ENCODE measurements at places on chromosomes 4 and X.
A peak's percentile ranks its signal among the peaks of the same experiment; 100 is the strongest.

GRCh38 chr4:154160519-154161301 is 330.9 kb downstream of the DCHS2 start:
- DNase-seq, result no peak

DNA sequence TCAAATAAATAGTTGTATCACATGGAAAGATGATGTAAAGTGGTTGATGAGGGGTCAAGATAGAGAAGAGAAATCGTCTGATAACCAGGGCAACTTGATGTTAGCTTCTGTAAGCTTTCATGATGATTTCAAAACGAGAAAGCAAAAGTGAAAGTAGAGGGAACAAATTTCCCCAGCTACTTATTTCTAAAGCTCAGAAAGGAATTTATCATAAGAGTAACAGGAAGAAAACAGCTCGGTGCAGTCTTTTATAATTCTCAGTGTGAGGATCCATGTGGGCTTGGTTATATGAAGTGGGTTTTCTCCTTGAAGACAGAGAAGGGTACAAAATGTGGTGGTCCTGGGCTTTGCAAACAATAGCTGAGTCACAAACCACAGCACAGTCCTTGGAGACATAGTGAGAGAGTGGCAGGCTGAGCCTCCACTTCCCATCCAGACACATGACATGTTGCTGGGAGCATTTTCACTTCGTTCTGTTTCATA is 32.1 kb upstream of the GLRA2 start:
- DNase-seq, result no peak

- DNase-seq, result no peak
Observed at GRCh38 chrX:136711147-136711546, 63.2 kb downstream of the CD40LG start.

DNA sequence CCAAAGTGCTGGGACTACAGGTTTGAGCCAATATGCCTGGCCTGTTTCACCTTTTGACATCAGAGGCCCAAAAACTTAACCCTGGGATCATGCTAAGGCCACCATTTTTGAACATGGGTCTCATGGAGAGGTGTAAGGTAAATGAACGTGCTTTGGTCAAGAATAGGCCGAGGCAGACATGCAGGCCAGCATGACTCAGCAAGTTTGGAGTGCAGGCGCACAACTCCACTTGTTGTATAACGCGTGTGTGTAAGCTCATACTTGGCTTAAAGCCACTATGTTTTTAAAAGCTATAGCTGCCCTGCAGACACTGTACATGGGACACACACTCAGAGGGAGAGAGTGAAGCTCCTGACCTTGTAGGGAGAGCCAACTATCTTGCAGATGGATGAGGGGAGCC is 43.8 kb upstream of the HPSE start:
- DNase-seq, result no peak

DNA sequence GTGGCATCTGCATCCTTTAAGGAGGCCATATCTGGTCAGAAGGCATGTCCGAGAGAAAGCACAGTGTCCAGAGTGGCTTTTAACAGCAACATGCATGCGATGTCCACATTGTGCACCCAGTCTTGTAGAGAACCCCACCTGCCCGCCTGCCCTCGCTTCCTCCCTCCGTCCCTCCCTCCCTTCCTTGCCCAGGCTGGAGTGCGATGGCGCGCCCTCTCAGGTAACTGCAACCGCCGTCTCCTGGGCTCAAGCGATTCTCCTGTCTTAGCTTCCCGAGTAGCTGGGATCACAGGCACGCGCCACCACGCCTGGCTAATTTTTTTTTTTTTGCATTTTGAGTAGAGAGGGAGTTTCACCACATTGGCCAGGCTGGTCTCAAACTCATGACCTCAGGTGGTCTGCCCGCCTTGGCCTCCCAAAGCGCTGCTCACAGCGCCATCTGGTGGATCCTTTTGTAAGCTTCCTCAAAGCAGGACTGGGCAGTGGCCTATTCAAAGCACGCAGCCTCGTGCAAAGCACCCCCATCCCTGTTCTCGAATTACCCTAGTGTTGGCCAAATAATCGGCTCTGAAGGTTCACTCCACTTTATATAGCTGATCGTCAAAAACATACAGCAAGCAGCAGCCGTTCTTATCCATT is 15.0 kb downstream of the BRCC3 start:
- DNase-seq, result peak; percentile 12

DNA sequence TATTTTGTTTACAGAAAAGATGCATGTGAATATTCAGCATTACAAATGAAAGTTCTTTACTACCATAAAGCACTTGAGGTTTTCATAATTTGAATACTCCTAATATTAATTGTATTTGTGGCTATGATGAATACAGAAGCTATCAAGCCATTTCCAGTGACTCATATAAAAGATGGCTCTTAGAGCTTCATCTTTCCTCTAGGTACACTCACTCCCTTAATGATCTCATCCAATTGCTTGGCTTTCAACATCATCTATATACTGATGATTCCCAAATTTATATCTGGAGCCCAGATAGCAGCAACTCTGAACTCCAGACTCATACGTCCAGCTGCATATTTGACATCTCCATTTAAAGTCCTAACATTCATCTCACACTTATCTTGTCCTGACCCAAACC is 183.4 kb upstream of the FAM241A start:
- DNase-seq, result no peak

DNA sequence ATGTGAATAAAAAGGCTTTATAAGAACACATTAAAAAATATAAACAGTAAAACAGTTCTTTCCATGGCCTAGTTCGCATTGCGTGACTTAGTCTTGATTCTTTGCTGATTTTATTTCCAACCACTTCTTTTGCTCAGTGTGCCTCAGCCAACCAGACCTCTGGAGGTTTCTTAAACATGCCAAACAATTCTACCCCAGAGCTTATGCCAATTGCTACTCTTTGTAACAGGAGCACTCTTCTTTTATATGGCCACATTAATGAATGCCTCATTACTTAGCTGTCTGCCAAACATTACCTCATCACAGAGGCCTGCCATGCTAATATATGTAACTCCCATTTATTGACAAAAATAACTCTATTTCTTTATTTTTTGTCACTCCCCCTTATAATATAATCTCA is 202.3 kb downstream of the NDST4 start:
- DNase-seq, result no peak

DNA sequence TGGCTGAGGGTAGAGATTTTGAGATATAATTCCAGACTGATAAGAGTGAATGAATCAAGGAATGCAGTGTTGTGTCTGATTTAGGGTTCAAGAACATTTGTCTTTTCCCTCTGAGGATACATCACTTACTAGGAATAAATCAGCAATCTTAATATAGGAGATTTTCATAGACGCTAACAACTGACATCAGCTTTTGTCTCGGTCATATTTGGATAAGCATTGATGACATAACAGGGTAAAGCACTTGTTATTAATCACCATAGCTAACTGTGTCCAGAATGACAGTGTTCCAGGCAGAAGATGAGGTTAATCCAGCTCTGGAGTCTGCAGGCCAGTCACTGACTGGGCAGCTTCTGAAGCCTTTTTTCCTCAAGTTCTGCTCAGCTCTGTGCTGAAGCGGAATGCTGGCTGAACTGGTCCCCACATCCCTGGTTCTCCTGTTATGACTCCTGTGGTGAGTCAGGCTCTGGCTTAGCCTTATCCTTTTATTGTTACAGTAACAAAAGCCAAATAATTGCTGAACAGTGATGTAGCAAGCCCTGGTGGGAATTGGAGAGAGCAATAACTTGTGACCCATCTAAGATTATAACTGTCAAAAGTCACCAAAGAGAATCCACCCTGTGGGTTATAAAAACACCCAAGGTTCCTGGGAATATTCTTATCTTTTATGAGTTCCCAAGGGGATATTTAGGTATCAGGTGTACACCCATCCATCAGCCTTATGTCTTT is 41.8 kb downstream of the FNIP2 start:
- peak; percentile 53 for DNase-seq

- no peak for DNase-seq
Observed at GRCh38 chrX:120732461-120732860, 102.6 kb upstream of the C1GALT1C1 start.

DNA sequence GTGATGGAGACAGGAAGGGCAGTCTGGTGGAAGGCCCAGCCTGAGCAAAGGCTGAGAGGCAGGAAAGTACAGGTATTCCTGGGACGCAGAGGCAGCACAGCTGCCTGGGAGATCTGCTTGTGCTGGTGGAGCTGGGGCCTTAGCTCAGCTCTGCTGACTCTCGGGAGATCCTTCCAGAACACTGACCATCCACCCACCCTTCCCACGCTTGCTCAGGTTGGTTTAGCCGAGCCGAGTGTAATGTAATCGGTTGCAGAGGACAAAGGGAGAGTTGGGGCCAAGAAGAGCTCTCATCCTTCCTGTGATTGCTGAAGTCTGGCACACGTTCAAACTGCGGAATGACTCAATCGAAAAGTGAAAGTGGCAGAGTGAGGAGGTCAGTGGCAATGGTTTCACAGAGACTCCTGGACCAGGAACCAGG is 43.1 kb upstream of the GPR78 start:
- DNase-seq, result peak; percentile 92

DNA sequence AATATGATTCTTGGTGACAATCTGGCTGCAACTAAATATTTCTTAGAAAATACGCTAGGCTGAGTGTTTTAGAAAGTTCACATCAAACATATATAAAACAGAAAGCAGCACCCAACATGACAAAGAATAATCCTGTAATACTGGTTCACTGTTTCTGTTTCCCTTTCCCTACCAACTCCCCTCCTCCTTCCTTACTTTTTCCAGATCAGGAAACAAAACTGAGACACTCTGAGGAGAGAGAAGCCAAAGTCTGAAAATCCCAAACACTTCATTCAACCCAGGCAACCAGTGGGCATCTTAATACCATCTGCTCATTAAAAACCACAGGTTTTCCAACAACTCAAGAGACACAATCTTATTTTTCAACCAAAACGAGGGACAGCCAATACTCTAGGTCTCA is 160.4 kb upstream of the MAP3K15 start:
- no peak for DNase-seq

DNA sequence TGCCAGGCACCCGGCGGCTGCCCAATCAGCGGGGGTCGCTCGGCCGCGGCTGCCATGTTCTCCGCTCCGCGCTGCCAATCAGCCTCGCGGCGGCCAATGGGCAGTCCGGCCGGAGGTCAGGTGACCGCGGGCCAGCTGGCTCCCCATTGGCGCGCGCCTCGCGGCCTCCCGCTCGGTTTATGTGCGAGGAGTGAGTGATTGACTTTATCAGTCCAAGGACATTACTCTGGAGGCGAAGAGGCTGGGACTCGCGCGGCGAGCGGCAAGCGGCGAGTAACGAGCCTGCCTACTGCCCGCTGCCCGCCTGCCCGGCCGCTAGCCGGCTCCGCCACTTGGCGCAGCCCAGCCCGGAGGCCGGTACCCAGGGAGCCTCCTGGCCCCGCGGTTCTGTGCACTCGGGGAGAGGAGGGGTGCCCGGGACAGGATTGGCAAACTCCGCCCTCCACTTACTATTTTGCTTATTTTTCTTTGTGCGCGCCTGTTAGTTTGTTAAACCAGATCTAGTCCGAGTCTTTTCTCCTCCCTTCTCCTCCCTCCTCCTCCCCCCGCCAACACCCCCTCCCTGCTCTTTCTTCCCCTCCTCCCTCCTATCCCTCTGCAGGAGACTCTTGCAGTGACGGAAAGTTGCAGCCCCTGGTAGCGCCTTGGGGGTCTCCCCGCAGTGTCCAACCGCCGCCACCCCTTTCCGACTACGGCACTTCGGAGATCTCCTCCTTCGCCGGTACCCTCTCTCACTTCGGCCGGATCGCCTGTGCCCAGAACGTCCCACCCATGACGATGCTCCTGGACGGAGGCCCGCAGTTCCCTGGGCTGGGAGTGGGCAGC is at the start of gene ZIC3:
ZIC3 (plus strand) TSS at position 207 of the 825 bp plus-strand sequence; CDS start at position 772, 565 bp downstream.
- DNase-seq, result peak; percentile 61

DNA sequence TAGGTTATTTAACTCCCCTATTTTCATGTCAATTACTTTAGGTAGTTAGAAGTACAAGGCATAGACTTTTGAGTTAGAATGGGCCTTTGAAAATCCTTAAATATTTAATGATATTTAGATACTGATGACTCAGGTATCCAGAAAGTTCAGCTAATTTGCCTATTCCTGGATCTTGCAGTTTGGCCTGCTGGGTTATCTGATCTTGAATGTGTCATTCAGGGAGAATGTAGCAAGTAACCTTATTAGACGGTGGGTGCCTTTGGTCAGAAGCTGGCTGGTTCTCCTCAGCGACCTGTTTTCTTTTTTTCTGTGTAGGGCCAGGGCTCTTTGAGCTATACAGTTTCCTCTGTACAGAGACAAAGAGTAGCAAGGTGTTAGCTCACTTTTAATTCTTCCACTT is 42.0 kb downstream of the MTM1 start:
- no peak for DNase-seq

DNA sequence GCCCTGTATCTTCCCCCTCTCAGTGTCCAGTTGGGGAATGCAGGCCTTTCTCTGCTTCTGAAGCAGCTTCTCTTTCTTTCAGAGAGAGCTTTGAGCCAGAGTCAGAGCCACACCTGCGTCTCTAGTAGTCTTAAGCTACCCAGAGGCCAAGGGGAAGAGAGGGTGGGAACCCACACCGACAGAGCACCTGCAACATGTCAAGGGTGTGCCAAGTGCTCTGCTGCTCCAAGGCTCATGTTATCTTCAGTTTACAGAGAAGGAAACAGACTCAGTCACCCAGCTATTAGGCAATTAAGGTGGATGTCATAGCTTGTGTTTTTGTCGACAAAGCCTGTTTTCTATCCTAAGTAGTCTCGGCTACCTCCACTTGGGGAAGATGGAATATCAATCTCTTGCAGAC is 22.7 kb upstream of the RNF212 start:
- DNase-seq, result no peak

DNA sequence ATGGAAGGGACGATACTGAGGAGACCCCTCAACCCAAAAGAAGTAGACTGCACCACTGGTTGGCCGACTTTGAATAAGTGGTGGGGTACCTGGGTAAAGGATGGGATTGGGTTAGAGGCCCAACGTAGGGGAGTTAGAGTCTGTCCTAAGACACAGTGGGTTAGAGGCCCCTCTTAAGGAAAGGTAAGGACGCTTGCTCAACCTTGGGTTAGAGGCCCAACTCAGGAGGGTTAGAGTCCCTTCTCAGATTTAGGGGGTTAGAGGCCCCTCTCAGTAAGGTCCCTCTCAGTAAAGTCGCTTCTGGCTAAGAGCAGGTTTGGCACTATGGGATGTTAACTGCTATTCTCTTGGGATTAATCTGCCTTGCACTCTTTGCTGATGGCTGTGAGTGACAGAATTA is 81.3 kb downstream of the ACOX3 start:
- DNase-seq, result no peak

- DNase-seq, result no peak
Observed at GRCh38 chrX:134406356-134407064, 53.5 kb upstream of the HPRT1 start.

DNA sequence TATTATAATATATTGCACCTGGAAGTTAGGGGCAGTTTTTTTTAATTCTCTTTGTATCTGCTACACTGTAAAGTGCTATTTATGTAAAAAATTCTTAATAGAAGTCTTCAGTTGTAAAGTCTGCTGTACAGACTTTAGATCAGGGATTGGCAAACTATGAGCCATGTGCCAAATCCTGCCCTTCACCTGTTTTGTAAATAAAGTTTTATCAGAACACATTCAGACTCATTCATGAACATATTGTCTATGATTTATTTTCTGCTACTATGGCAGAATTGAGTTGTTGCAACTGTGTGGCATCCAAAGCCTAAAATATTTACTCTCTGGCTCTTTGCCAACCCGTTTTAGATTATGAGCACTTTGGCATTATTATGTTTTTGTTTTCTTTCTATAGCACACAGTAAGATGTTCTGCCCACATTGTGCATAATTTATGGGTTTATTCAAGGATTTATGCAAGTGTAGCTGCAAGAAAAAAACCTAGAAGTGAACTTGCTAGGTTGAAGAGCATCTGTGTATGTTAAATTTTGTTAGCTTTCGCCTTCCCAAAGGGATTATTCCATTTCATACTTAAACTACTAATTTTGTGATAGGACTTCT is 56.9 kb downstream of the CLCN3 start:
- no peak for DNase-seq

- no peak for DNase-seq
Observed at GRCh38 chr4:25666031-25666630, 10.5 kb downstream of the SLC34A2 start.
